ENCODE measurements at places on chromosomes 2 and 18.

DNA sequence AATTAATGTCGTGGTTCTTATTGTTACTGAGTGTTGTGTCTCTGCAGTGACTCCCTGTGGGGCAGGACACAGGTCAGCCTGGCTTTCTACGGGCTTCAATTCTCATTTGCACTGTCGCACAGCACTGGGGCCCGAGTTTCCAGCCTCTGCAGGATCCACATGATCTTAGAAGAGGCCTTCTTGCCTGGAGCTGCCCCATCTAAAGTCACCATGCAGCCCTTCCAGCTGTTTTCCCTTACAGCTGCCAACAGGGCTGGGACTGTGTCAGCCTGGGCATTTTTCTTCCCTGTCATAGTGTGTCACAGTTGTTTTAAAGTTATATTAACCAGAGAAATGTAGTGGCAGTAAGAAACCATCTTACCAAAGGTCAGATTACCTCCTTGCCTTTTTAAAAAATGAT lies 27.0 kb downstream of the FHL2 start:
- DNase-seq, result no peak

DNA sequence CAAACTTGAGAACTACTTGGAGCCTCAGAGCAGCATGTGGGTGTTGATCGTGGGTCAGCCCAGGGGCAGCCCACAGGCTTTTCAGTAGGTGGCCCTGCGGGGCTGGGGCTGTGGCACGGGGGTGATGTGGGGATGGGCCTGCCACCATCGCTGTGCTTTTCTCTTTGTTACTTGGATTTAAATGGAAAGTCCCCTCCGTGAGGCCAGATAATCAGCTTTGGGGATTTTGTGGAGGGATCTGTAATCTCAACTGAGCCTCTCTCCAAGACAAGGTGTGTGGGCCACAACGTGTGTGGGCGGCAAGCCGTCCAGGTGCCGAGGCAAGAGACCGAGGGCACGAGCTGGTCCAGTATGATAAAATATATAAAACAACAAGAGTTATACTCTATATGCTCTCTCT lies 16.7 kb downstream of the COLEC11 start:
- no peak for DNase-seq

- no peak for DNase-seq
Measured at GRCh38 chr2:176234156-176234555, 35.1 kb upstream of the MTX2 start.

DNA sequence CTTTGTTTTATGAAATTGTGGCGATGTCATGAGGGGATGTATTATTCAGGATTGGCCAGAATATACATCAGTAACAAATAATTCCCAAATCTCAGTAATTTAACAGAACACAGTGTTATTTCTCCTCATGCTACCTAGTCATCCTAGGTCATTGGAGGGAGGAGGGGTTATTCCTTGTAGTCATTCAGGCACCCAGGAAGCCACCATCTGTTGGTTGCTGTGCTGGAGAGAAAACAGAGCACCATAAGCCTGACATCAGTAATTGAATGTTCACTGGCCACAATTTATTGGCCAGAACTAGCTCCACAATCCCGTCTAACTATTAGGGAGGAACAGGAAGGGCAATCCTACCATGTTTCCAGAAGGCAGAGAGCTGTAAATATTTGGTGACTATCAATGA lies 303.5 kb upstream of the CELF4 start:
- DNase-seq, result peak; percentile 57

- no peak for DNase-seq
Measured at GRCh38 chr2:80490964-80491363, 186.4 kb upstream of the LRRTM1 start.

GRCh38 chr2:240138254-240138984 lies 2.0 kb downstream of the OTOS start:
- DNase-seq, result no peak

- DNase-seq, result no peak
Measured at GRCh38 chr2:220451438-220451837, 824.0 kb downstream of the SLC4A3 start.

GRCh38 chr2:86623043-86623493 lies 597 bp downstream of the RNF103 start:
- DNase-seq, result no peak

GRCh38 chr2:72144632-72145288 lies 2.9 kb downstream of the CYP26B1 start:
- DNase-seq, result no peak

DNA sequence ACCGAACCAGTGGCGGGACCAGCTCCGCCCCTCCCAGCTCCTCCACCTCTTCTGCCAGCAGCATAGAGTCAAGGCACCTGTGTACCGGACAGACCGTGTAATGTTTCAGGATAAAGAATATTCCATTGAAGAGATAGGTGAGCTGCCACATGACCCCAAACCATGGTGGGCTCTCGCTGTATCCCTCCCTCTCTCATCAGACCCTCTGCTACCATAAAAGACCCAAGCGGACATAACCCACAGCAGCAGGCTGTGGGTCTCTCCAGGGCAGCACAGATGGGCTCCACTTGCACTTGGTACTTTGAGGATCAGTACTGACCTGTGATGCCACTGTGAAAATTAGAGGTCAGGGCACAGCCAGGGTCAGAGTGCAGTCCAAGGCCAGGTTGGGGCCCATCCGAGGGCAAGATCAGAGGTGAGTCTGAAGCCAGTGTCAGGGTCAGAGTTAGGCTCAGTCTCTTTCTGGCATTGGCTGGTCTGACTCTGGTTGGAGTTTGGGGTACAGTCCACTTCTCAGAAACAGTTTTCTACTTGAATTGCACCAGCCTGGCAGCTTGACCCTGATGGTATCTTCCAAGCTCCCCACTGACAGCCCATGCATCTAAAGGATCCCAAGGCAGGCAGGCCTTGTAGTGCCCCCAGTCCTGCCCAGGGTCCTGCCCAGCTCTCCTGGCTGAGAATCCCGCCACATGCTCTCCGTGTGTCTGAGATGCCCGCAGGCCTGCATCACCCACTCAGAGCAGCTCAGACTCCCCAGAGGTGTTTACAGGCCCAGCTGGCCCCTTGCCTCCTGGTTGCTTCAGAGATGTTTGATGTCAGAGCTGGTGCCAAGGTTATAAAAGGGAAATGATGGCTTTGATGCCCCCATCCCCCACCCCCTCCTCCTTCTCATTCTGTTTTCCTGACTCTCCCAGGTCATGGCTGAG lies 212.1 kb downstream of the DYSF start:
- DNase-seq, result no peak

DNA sequence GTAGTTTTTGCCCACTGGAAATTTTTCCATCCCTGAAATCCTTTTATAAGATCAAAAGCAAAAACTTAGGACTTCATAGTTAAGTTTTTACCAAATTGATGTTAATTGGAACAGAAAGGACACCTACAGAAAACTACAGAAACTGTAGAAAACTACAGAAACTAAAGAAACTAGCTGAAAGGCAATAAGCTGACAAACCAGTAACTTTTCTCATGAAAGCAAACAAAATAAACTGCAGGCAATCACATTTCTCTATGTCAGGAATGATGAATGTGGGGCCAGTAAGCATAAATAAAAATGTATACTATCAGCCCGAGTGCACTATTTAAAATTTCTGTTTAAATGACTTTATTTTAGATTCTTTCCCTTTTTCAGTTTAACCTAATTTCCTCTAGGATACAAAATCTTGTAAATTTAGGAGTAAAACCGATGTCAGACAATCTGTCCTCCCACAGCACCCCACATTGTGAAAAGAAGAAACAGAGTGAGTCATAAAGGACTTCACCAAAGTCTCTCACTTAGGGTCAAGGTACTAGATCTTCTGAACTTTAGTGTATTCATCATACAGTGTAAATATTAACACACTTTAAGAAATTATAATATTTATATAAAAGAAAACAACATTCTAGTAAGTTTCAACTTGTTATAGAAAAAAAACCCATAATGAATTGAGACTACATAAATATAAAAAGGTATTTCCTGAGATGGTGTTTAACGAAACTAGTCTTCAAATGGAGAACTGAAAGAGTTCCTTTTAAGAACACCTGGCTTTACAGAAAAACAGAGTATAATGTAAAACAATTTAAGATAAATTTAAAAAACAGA lies 46.6 kb downstream of the USP40 start:
- no peak for DNase-seq

DNA sequence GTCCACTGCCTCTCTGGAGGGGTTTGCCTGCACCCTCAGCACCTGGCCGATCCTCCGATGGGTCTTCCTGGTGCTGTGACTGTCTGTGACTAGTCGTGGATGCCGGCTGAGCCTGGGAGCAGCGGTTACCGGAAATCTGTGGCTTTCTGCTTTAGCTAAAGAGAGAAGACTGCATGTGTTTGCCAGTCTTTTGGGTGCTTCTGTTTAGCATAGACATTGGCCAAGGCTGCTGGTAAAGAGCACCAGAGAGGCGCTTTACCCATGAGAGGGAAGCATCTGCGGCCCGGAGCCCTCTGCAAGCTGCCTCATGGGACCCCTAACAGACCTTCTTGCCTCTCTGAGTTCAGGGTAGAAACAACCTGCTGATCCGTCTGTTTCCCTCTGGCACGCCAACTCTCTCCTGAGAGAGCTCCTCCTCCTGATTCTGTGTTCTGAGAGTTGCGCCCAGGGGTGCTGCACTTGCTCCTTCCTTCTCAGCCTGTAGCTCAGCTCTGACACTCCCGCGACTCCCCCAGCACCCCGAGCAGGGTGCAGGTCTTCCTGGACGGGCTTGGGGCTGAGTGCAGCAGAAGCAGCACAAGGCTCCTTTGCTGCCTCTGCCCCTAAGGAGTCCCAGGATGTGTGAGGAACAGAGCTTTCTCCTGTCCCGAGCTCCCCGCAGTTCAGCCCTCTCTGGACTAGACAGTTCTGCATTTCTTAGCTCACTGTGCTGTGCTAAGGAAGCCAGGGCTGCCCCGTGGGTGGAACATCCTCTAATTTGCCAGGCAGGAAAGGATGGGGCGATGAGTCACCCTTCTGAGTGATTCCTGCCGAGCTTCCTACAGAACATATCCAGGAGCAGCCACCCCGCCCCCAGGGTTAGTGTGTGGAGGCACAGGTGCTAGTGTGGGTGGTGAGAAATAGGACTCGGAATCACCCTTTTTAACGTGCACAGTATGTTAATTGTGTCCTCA lies 203.2 kb downstream of the SH3RF3 start:
- no peak for DNase-seq

GRCh38 chr2:118232796-118233195 lies 144.5 kb downstream of the INSIG2 start:
- no peak for DNase-seq

GRCh38 chr2:126978333-126978732 lies 79.6 kb downstream of the TEX51 start:
- DNase-seq, result no peak

- DNase-seq, result no peak
Measured at GRCh38 chr2:190311893-190312634, 7.6 kb downstream of the HIBCH start.

DNA sequence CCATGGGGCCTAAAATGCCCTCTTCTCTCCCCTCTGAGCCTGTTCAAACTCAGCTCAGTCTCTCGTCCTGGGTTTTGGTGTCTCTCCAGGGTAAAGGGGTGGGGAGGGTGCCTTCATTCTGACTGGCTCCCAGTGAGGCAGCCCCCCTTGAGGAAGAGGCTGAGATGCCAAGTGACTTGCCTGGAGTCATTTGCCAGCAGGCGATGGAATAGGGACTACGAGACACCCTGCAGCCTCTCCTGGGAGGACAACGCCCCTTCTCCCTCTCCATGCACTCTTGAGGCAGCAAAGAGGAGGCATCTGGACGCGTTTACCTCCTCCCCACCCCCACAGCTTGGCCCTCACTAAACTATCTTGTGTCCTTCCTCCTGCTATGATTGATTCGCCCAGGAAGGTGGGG lies 760 bp upstream of the STON1 start:
- no peak for DNase-seq

DNA sequence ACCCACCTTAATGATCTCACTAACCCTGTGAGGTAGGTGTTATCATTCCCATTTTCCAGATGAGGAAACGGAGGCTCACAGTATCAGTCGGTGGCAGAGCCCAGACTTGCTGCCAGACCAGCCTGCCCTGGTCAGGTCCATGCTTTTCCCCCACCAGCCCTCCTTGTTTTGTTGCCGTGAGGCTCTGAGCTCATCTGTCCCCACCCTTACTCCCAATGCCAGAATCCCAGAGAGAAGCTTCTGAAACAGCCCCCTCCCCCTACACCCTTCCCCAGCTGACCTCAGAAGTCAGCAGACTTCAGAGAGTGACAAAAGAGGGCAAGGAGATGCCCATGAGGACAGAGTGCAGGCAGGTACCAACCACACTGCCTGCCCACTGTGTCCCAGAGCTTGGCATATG lies 20.8 kb upstream of the TNS1 start:
- no peak for DNase-seq

DNA sequence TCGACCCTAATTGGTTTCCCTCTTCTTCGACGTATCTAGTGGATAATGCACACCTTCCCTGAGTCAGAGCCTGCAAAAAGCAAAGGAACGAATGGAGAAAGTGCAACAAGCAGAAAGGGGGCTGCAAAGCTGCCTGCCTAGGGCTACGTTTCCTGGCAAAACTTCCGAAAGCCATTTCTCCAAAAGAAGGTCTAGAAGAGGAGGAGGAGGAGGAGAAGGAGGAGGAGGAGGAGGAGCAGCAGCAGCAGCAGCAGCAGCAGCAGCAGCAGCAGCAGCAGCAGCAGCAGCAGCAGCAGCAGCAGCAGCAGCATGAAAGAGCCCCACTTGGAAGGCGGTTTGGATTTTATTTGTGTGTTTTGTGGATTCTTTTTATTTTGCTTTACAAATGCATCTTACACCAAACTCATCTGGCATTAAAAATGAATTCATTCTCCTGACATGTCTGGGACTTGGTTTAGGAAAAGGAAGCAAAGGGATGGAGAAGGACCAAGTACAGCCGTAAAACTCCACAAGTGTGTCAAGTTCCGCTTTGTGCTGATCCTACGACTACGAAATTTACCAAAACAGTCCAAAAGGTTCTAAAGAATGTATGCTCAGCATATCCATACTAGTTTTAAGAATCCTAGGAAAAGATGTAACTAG lies 2.0 kb downstream of the TCF4 start:
- DNase-seq, result no peak

DNA sequence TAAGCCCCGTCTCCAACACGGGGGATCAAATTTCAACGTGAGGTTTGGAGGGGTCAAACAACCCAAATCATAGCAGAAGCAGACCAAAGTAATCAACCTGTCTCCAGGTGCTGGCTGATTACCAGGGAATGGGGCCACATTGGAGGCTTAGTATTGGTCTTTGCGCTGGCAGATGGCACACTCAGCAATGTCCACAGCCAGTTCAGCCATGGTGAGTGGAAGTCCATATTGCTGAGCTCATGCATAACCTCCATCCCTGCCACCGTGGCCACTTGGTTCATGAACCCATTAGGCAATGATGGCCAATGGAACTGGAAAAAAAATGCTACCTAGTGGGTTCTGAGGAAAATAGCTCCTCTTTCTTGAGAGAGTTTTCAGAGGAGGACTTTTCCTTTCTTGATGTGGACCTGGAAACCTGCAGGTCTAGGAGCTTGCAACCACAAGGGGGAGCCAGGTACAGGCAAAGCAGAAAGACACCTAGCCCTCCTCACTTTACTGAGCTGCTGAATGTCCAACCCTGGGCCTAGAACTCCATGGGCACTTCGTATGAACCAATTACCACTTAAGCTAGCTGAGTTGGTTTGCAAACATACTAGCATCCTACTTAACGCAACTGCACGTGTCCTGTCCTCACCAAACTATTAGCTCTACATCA lies 128.0 kb upstream of the GYPC start:
- no peak for DNase-seq
